ENCODE measurements at places on chromosomes 16 and 17.

- DNase-seq, result no peak
Observed at GRCh38 chr17:66423056-66423955, 120.9 kb downstream of the PRKCA start.

GRCh38 chr17:21082001-21082436 lies 39.2 kb upstream of the USP22 start:
- no peak for DNase-seq

DNA sequence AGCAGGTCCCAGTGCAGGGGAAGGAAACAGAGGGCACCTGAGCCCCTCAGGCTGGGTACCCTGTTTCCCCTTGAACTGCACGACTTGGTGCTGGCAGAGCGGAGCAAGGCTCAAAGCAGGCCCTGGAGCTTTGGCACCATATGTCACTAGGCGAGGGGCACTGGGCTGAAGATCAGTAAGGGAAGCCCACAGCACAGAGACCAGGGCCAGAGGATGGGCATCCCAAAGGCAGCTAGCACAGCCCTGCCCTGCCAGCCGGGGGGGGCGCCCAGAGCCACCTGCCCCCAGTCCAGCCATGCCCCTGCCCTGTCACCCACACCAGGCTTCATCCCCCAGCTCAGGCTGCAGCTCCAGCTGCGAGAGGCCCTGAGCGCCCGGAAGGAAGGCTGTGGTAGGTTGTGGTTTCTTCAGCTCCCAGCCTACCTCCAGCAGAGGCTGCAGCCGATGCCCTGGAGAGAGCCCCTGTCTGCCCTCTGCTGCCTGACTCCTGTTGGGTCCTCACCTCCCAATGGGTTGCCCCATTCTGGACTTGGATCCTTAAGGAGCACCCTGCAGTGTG lies 10.9 kb downstream of the NHERF1 start:
- no peak for DNase-seq

- no peak for DNase-seq
Observed at GRCh38 chr16:57032931-57033330, 43.6 kb downstream of the NLRC5 start.

DNA sequence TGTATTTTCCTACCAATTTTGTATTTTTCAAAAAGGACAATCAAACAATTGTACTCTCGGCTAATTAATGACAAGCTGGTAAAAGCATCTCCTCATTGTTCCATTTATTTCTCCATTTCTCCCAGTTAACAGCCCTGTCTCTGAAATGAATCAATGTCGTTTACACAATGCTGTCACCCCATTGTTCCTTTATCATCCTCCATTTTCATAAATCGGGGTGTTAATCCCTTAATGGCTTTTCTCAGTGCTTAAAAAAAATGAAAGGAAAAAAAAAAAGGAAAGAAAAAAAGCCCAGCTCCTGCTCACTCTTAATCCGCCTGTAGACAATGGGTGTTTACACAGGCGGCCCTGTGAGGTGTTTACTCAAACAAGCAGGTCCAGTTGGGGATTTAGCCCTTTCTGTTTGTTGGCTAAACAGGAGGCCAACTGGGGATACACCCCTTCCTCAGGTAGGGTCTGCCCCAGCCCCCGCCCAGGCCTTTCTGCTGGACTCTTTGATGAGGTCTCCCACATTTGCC lies 86.8 kb upstream of the SALL1 start:
- DNase-seq, result no peak

GRCh38 chr17:48207776-48208544 lies 100.4 kb downstream of the SNX11 start:
- no peak for DNase-seq

- no peak for DNase-seq
Observed at GRCh38 chr16:68646953-68647659, 2.0 kb downstream of the CDH3 start.

GRCh38 chr16:49912721-49913120 lies 56.8 kb upstream of the ZNF423 start:
- no peak for DNase-seq

- DNase-seq, result no peak
Observed at GRCh38 chr17:34161690-34162089, 93.4 kb upstream of the CCL2 start.

DNA sequence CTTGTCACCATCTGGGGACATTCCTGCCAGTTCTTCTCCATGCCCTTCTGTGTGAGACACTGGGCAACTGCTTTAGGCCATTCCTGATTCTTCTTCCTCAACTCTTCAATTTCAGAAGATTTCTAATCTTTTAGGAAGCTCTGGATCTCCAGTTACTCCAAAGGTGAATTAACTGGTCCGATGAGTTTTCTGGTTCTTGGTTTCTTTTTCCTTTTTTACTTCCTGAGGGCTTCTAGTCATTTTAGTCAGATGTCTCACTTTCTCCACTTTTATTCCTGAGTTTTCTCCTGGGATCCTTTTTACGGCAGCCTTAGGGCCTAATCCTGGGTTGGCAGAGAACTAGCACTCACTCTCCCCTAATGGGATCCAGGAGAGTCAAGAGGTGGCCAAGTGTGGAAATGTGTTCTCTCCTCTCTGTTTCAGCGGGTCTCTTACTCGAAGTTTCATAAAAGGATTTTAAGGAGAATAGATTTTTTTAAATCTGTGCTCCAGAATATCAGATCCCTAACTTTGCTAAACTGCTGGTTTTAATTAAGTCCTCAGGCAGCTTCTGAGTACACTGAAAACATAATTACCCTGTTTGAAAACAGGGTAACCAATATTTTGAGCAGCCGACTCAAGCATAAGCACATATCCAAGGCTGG lies 107.6 kb downstream of the RMI2 start:
- no peak for DNase-seq

DNA sequence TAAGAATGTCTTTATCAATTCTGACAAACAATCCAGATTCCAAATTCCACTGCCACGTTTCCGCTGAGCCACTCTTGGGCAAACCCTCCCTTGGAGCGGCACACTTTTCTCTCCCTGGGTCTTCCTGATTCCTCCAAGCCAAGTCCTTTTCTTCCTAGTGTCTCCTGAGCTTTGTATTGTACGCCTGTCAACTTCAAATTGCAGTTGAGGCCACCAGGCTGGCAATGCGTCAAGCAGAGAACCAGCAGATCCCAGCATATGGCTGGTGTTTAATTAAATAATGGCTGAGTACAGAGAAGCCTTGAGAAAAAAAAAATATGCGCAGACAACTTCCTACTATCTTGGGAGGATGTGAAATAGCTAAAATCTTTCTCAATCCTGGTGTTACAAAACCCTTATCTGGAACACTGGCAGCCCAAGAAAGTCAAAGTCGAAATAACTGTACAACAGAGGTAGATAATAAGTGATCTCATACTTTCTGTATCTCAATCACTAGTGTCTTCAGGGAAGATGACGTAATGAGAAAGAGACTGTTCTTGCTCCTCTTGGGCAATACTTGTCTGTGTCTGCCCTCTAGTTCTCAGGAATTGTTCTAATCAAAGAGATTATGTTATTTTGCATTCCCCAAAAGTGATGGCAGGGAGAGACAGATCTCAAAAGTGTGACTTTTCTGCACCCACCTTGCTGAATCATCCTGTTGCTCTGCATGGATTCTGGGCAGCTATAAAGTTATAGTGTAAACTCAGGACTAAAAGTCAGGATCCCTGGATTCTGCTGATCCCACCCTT lies 15.0 kb downstream of the SMIM36 start:
- no peak for DNase-seq

- no peak for DNase-seq
Observed at GRCh38 chr16:85628645-85629044, 15.5 kb downstream of the GSE1 start.

DNA sequence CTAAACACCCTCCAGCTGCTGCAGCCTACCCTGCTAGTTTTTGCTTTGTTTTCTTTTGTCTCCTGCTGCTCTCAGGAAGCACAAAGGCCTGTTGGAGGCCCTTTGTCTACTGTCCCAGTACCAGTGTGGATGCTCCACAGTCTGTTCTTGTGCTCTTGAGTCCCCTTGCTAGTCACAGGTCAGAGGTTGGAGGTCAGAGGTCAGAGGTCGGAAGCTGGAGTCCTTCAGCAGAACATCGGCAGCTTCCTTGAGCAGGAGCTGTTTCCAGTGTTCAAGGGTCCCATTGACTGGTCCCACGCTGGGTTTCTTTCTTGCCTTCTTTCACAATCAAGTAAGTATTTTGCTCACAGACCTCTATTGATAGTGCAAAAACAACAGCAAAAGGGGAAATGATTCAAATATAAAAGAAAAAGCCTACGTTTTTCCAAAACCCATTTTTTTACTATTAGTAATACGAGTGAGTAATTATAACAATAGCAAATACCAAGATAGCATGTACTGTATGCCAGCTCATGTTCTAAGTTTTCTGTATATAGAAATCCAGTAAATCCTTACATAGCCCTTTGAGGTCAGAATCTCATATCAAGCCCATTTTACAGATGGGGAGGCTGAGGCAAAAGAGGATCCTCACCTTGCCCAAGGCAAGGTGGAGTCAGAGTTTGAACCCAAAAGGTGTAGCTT lies 10.9 kb upstream of the IL34 start:
- DNase-seq, result no peak

- no peak for DNase-seq
Observed at GRCh38 chr16:70614208-70614951, 32.0 kb upstream of the IL34 start.

- DNase-seq, result no peak
Observed at GRCh38 chr17:72687886-72688285, 404.6 kb downstream of the SLC39A11 start.

DNA sequence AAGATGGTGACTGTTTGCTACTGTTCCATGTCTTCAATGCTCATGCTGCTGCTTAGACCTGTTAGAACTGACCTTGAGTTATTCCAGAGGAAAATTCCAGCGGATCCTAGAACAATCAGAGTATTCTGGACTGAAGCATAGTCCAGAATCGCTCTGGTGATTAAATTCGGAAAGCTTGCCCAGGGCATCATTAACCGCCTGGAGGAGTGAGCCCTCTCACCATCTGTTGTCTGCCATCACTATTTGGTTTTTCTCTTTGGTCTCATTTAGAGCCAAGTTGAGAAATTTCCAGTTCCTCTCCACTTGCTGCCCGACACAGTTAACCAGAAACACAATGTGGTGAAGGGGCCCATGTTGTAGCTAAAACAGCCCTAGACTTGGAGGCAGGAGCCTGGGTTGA lies 104.1 kb downstream of the BMERB1 start:
- no peak for DNase-seq

DNA sequence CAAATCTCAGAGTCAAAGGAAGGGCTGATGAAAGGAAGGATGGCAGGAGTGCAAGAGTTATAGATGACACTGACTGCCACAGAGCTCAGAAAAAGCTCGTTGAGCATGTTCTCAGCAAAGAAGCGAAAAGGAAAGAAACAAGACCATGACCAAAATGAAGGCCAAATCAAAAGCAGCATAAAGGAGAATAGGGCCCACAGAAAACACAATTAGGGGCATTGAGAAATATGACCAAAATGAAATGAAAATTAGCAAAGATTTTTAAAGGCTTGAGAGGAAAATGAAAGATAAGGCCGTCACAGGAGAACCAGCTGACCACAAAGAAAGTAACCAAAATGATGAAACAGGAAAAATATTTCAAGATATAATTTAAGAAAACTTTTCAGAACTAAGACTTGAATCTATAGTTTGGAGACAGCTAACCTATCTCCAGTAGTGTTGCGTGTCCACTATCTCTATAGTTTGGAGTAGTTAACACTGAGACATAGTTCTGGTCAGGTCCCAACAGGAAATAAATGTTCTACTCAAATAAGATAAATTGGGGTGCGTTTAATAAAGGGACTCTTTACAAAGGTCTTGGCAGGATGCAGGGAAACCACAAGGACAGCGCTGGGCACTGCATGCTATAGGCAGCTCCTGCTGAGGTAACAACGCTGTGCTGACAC lies 7.9 kb downstream of the PRSS54 start:
- DNase-seq, result no peak

- no peak for DNase-seq
Observed at GRCh38 chr16:30942426-30942806, 6.5 kb upstream of the ORAI3 start.

GRCh38 chr17:76261421-76262215 lies 3.5 kb upstream of the UBALD2 start:
- DNase-seq, result no peak

DNA sequence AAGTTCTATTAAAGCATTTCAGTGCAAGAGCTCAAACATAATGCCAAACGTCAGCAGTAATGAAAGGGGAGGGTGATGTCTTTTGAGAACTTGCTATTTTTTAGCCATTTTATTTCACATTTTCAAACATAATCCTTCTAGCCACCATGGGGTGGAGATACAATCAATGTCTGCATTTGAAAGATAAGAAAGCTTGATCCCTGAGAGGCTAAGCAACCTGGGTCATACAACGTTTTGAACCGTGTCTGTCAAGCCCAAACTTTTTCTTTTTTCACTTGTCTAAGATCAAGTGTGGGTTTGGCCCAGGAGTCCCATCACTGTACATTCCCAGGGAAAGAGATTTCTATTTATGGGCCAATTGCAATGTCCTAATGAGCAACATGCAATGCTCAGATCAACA lies 331.1 kb downstream of the SLC39A11 start:
- no peak for DNase-seq

GRCh38 chr17:8859804-8860430 lies 7.6 kb downstream of the PIK3R6 start:
- DNase-seq, result no peak

- DNase-seq, result no peak
Observed at GRCh38 chr17:40174514-40174913, 2.8 kb upstream of the RAPGEFL1 start.

GRCh38 chr16:74657870-74658642 lies 8.6 kb downstream of the RFWD3 start:
- no peak for DNase-seq

- no peak for DNase-seq
Observed at GRCh38 chr17:66829883-66830282, 5.0 kb upstream of the CACNG5 start.

DNA sequence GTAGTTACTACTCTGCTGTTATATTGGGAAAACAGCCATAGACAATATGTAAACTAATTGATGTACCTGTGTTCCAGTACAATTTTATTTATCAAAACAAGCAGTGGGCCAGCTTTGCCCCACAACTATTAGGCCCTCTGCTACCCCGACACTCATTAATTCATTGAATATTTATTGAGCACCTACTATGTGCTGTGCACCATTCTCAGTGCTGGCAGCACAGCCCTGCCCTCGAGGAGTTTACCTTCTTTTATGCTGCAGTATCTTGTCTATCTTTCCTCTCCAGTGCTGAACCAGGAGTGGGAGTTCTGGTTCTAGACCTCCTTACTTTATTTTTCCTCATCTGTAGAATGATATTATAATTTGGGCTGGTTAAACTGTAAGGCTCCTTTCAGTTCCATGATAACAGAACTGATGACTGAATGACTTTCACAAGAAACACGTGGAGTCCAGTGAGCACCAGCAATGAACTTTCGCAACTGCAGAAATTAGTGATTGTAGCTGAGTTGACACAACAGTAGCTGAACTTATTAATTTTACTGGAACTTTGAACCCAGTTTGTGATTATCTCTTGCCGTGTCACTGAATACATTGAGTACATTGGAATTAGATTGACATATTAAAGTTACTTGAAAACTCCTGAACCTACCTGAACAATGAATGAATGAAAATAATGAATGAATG lies 2.4 kb downstream of the GOSR2 start:
- DNase-seq, result no peak

DNA sequence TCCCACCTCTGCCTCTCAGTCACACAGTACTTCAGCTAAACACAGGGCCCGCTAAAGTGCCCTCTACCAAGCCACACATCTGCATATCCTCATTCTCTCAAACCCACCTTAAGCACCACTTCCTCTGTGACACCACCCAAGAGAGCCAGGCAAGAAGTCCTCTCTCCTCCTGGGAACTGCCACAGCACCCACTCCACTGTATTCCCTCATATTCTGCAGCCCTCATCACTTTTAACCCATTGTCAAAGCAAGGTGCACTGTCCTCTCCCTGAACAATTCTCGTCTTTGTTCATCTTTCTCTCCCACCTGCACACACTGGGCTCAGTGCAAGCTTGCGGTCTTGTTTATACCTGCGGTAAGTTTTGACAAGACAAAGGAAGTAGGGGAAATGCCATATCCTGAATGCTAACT lies 13.6 kb downstream of the CHD9 start:
- DNase-seq, result no peak
